Activated T-cell treated with anti-CD3 and anti-CD28 coated beads, Interleukin-2, amount 50 U/mL, for 72 hours (primary cell): ENCODE measurements at places on chromosomes 7 and 10. TPM values are rescaled to one million over a fixed set of nuclear protein-coding genes. Genes with fewer than 3 reads are reported as not detected.

- DNase-seq, result no peak
- H3K27ac ChIP-seq, result no peak overlapping the region
- no peaks in the 10 kb centered on the region for H3K27me3 ChIP-seq
- peaks cover 5% of the 10 kb centered on the region for H3K4me1 ChIP-seq
- H3K36me3 ChIP-seq, result no peaks in the 10 kb centered on the region
- H3K4me3 ChIP-seq, result no peak overlapping the region
Observed at GRCh38 chr10:79415736-79416577, 29.5 kb downstream of the ZCCHC24 start.

GRCh38 chr7:14339861-14340260 lies 350.4 kb upstream of the ETV1 start:
- H3K4me3 ChIP-seq, result no peak overlapping the region
- H3K27me3 ChIP-seq, result no peaks in the 10 kb centered on the region
- no peak overlapping the region for H3K27ac ChIP-seq
- DNase-seq, result no peak
- no peaks in the 10 kb centered on the region for H3K36me3 ChIP-seq
- H3K4me1 ChIP-seq, result no peaks in the 10 kb centered on the region

DNA sequence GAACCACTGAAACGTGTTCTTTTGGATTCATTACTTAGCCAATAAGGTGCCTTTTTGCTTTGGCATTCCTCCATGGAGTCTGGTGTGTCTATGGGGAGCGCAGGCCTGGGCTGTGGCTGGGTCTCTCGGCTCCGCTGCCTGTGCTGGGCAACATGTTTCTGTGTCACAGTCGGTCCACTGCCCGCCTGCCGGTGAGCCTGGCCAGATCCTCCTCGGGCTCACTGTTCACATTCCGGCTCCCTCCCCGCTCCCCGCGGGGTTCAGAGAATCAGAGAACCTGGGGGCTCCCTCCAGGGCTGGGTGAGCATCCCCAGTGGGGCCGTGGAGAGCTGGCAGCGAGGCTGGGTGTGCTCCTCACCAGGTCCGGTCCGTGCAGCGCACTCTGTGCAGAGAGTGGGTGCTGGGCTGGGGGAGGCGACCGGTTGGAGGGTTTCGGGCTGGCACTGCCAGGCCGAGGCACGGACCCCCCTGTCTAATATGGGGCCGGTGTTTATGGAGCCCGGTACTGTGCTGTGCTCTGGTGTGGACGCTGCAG lies 70.4 kb downstream of the INPP5A start:
- no peaks in the 10 kb centered on the region for H3K27me3 ChIP-seq
- H3K27ac ChIP-seq, result no peak overlapping the region
- H3K4me3 ChIP-seq, result no peak overlapping the region
- no peaks in the 10 kb centered on the region for H3K36me3 ChIP-seq

Gene RPEL1
- total RNA-seq, result 0.12 TPM

Gene OR2A12
- total RNA-seq, result not detected

Gene FAM25G
- not detected for total RNA-seq

Gene FXYD4
- not detected for total RNA-seq
